ENCODE measurements at places on chromosomes 16 and 17.
A peak's percentile ranks its signal among the peaks of the same experiment; 100 is the strongest.

GRCh38 chr16:4692460-4693295 is 684 bp upstream of the NUDT16L1 start:
- no peak for DNase-seq

GRCh38 chr17:27760069-27760885 is 40.1 kb downstream of the NOS2 start:
- peak; percentile 74 for DNase-seq

DNA sequence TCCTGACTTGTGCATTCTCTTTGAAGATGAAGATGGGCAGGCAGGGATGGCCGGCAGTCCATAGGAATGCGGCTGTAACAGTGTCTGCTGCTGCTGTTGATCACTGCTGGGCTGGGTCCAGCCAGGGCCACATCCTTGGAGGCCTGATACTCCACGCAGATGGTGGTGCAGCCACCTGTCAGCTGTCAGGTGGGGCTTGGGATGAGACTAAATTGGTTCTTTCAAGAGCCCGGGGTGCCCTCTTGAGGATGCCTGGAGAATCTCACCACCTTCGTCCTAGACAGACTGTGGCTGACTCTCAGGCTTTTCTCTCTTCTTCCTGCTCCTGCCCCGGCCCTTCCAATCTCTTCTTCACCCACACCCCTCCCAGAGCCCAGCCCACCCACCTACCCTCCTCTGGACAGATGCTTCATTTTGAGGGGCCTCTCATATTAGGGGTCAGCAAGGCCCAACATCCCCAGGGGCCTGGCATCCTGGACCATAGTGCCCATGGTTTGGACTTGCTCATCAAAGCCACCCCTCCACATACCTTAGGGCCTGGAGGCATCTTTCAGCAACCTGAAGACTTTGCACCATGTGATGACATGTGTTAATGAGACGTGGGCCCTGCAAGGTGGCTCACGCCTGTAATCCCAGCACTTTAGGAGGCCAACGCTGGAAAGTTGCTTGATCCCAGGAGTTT is 19.1 kb downstream of the OSBPL7 start:
- no peak for DNase-seq

DNA sequence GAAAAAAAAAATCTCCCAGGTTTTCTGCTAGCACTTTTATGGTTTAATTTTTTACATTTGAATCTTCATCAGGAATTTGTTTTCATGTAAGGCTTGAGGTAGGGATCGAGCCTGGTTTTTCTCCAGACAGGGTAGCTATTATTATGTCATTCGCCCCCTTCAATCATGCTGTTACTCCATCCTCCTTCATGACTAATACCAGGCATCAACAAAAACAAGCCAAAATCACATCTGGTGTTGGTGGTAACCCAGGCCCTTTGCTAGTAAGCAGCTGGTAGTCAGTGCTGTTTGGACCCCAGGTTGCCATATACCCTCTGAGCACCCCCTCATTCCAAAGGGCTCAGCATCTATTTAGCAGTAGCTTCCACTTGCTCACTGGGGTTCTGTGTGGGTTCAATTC is 29.5 kb downstream of the DRC3 start:
- no peak for DNase-seq

GRCh38 chr17:42180411-42180921 is 476 bp downstream of the KCNH4 start:
- no peak for DNase-seq

- DNase-seq, result no peak
Measured at GRCh38 chr16:21994856-21995465, 6.0 kb downstream of the PDZD9 start.

DNA sequence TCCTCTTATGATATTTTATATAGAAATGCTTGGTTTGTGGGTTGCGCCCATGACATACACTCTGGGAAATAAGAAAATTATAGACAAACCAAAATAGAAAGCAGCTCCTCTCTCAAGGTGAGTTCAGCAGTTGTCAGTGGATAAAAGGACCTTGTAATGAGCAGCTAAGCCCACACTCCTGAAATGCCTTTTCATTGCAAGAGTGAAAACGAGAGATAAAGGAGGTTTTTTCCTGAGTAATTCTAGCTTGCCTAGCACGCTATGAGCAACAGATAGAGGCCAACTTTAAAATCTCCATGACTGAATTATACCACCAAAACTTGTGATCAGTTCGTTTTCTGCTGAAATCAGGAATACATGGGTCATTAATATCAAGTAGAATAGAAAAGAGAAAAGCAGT is 261.8 kb upstream of the CACNG5 start:
- DNase-seq, result no peak

- DNase-seq, result no peak
Measured at GRCh38 chr16:49632795-49633184, 223.1 kb downstream of the ZNF423 start.

- no peak for DNase-seq
Measured at GRCh38 chr16:53414381-53414780, 19.9 kb upstream of the RBL2 start.

GRCh38 chr17:50050431-50051032 is 5.4 kb upstream of the ITGA3 start:
- no peak for DNase-seq

DNA sequence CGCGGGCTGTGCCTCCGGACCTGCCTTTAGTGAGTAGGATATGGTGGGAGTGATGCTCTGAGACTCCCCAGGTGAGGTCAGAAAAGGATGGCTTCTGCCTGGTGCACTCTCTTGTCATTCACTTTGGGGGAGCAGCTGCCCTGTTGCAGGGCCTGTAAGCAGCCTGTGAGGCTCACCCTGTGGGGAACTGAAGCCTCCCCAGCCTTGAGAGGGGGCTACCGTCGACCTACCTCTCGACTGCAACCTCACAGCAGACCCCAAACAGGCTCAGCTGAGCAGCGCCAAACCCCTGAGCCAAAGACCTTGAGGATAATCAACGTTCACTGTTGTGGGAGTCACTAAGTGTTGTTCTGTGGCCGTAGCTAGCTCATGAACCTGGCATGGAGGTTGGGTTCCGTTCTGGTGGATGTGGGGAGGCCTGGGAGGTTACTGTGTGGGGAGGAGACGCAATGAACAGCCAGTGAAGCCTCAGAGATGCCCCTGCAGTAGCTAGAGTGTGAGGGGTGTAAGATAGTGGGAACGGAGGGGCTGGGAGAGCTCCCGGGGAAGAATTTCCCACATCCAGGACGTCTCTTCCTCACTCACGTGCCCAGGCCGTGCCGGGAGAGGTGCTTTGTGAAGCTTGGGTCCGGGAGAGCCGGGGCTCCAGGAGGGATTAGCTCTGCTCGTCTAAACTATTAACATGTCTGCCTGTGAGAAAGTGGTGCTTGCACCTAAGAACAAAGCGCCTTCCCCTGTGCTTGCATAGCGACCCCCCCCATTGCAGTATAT is 38.8 kb downstream of the METRNL start:
- DNase-seq, result no peak

GRCh38 chr17:36197387-36197703 is 787 bp upstream of the CCL3L1 start:
- no peak for DNase-seq

DNA sequence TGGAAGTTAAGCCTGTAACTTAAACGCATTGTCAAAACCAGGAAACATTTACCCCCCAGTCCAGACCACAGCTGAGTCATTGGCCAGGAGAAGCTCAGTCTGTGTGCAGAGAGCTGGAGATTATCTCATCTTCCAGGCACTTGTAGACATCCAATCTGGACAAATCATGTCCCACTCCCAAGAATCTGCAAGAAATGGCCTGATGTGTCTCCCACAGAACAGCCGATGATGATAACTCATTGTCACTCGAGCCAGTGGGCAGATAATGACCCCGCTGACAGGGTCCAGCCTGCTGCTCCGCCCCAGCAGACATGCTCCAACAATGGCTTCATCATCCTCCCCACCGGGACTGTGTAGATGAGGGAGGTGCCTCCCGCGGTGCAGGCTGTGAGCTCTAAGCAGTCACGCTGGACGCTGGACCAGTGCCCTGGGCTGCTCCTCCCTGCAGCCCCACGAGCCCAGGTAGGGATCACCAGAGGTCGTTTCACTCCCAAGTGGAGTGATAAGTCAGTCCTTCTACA is 322.5 kb downstream of the C16orf95 start:
- no peak for DNase-seq

DNA sequence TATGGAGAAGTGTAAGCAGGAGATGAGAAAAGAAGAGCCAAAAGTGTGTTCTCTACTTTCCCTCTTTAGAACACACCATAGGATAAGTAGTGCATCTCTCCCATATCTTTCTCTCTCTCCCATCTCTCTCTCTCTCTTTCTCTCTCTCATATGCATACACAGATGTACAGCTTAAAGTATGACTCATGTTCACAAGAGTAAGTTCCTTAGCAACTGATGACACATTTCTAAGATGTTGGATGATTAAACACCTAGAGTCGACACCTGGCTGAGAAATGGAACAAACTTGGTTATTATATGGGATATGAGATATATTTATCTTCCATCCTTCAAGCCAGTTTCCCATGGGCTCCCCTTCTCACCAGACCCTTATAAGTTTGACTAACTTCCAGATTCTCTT is 113.5 kb downstream of the TMEM132E start:
- DNase-seq, result no peak

GRCh38 chr16:15976929-15977637 is 27.7 kb downstream of the ABCC1 start:
- no peak for DNase-seq

GRCh38 chr17:27624539-27624938 is 6.4 kb upstream of the LGALS9 start:
- no peak for DNase-seq

GRCh38 chr17:30924341-30924740 is 2.6 kb downstream of the ADAP2 start:
- DNase-seq, result no peak

- no peak for DNase-seq
Measured at GRCh38 chr16:50402298-50402895, 33.6 kb upstream of the BRD7 start.

DNA sequence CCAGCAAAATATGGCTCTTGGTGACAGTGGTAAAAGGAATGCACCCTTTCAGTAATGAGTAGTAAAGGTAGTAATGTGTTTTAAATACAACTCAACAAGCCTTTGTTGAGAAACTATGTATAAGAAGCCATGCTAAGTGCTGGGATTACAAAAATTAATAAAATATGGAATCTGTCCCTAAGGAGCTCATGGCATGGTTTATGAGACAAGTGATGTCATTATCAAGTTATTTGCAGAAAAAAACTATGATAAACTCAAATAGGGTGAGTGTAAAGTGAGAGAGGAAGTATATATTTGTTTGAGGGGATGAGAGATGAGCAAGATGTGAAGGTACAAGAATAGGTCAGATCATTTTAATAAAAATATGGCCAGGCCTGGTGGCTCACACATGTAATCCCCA is 76.9 kb downstream of the NF1 start:
- DNase-seq, result no peak

DNA sequence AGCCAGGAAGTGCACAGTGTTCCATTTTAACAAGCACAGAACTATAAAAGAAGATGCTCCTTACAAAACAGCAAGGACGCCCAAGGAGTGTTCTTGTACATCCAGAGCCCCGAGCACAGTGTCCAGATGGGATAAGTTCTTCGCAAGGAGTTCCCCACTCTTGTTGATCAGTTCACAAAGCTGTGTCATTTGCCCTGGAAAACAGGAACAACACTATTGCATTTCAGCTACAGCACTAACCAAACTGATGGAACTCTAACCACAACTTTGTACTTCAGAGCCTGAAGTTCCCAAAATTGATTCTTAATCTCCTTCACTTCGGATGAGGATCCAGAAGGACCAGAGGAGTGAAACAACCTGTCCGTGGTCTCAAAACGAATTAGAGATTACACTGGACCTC is 5.1 kb downstream of the COPS3 start:
- no peak for DNase-seq

DNA sequence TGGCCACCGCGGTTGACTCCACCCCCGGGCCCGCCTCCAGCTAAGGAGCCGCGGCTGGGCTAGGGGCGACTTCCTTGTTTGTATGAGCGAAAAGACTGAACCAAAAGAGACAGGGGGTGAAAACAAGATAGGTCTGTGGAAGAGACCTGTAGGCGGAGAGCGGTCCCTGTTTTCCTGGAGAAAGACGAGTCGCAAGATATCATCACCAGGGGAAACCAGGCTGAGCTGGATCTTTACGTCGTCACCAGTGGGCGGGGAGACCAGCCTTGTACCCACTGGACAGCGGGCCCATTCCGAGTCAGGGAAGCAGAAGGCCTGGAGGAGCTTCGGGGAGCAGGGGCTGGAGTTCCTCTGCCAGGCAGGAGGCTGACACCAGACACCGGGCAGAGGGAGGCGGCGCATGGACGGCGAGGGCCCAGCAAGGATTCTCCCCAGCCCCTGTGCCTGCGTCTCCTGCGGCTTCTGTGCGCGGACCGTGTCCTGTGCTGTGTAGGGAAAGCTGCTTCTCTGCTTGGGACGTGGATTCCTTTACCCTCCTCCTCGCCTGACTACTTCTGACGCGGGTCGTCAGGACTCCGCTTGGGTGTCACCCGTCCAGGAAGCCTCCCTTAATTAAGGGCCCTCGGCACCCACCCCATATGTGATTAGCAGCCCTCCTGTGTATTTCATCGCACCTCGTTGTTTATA is 10.3 kb upstream of the ARL4D start:
- peak; percentile 92 for DNase-seq

DNA sequence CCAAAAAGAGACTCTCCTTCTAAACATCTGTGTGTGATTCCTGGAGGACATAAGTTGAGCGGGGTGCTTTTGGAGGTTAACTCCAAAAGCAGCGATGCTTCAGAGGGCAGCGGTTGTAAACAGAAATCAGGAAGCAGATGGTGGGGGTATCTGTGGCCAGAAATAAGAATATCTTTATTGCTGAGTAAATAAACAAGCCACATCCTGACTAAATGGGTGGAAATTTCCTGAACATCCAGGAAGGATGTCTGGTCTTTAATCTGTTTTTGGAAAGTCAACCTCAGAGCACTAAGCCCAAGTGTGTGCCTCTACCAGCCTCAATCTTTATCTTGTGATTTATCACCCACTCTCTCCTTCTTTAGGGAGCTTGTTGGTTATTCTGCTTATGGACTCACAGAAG is 123.3 kb downstream of the CDH13 start:
- no peak for DNase-seq

- no peak for DNase-seq
Measured at GRCh38 chr17:63701456-63701820, 1.5 kb upstream of the LIMD2 start.

DNA sequence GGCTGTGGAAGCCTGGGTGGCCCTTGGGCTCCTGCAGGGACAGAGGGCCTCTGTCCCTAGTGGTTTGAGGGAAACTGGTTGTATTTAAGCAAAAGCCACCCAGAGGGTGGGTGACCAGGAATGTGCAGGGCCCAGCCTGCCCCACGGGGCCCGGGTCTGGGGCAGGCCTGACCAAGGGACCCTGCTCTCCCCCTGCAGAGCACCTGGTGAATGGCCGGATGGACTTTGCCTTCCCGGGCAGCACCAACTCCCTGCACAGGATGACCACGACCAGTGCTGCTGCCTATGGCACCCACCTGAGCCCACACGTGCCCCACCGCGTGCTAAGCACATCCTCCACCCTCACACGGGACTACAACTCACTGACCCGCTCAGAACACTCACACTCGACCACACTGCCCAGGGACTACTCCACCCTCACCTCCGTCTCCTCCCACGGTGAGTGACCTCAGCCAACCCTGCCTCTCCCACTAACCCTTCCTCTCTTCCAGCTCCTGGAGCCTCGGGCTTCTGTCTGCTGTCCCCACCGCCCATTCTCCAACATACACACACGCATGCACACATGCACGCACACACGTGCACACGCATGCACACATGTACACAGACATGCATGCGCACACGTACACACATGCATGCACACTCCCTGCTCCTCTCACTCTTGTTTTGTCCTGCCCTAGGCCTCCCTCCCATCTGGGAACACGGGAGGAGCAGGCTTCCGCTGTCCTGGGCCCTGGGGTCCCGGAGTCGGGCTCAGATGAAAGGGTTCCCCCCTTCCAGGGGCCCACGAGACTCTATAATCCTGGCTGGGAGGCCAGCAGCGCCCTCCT is 10.4 kb downstream of the GALK1 start:
- no peak for DNase-seq

- DNase-seq, result no peak
Measured at GRCh38 chr17:58301504-58302150, 20.9 kb upstream of the MPO start.

Data from dorsolateral prefrontal cortex (tissue), 122 donors.